ENCODE measurements at places on chromosomes 3 and 15.

DNA sequence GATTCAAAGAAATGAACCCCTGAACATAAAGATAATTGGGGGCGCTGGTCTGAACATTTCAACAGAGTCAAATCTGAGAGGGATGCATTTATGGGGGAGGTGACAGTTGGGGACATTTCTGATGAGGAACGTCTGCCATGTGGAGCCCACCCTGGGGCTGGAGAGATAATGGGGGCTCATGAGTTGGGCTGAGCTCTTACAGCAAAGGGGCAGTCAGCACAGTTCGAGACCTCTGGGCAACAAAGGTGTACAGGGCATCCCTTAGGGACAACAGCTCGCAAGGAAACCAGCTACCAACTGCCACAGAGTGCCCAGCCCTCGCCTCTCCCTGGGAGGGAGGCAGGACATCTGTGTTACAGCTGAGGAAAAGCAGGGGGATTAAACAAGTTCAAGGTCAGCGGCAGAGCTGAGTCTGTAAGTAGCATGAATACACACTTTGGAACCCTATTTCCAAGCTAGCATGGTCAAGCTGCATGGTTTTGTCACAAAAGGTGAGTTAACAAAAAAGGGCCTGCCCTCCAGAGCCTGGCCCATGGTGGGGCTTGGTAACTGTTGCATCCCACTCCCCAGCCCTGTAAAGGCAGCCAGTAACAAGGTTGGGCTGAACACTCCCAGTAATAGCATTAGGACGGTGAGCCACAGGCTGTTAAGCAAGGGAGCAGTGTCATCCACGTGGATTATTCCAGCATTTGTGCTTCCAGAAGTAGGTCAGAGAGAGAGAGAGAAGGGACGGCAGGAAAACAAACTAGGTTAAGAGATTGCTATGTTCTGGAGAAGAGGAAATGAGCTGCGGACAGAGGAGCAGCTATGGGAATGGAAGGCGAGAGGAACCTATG, 4.3 kb downstream of the GNB5 start:
- DNase-seq = no peak

- DNase-seq = no peak
Observed at GRCh38 chr3:127061641-127062040, 78.7 kb downstream of the PLXNA1 start.

DNA sequence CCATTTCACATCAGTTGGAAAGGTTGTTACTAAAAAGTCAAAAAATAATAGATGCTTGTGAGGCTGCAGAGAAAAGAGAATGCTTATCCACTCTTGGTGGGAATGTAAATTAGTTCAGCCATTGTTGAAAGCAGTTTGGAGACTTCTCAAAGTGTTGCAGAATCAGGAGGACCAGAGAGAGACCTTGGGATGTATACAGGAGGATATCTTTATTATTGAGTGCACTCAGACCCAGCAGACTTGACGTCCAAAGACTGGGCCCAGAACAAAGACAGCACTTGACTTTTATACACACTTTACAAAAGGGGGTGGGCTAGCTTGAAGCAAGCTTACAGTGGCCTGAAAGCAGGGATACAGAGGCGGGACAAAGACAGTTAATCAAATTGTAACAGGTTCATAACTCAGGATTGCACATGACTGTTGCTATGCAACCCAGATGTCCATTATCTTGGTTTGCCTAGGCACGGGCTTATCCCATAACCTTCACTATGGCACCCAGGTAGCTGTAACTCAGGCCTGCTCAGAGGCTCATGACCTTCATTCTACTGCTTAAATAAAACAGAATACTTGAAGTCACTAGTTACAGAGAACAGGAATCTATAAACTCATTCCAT, 127.7 kb downstream of the SPATA16 start:
- no peak for DNase-seq

- DNase-seq = no peak
Observed at GRCh38 chr3:125152951-125153350, 59.6 kb downstream of the SLC12A8 start.

DNA sequence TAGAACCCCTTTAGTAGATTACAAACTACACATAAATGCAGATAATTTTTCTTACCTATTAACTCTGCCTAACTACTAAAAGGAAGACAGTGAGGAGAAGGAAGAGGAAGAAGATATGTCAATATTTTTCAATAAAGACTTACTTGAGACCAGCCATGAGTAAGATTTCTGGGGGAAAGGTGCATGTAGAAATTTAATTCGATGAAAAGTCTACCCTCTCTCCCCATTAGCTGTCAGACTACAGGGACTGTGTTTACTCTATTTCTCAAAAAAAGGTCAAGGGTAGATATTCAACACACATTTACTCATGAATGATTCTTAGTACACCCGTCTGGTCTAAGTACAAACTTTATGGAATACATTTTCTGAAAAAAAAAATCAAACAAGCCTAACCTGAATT, 6.8 kb downstream of the TSPAN3 start:
- DNase-seq = no peak

DNA sequence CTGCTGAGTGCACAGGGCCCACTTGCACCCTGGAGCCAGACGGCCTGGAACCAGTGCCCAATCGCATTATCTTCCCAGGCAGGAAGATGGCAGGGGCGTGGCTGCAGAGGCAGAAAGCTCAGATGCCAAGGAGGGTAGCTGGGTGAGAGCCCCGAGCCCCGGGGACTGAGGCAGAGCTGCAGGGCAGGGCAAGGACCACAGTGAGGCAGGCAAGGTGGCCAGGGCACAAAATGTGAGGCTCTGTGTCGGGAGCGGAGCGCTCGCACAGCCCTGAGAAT, 1.6 kb upstream of the CCDC33 start:
- DNase-seq = no peak

GRCh38 chr3:56086355-56086754, 381.9 kb downstream of the ERC2 start:
- no peak for DNase-seq

- no peak for DNase-seq
Observed at GRCh38 chr15:57205027-57205855, 171.1 kb upstream of the CGNL1 start.

DNA sequence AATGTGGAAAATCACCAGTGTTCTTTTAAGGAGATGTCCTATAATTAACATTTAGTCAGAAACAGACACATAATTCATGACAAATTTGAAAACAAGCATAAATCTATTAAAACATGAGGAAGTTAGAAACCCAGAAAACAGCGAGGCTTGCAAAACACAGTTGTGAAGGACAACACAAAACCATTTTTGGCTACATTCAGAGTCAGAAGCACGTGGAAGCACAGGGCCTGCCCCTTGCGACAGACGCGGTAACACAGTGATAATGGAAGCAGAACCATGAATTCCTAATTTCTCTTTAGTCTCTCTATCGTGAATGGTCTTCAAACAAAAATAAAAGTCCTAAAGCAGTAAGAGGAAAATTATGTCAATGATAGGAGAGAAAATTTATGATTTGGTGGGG, 12.2 kb downstream of the NCEH1 start:
- no peak for DNase-seq

DNA sequence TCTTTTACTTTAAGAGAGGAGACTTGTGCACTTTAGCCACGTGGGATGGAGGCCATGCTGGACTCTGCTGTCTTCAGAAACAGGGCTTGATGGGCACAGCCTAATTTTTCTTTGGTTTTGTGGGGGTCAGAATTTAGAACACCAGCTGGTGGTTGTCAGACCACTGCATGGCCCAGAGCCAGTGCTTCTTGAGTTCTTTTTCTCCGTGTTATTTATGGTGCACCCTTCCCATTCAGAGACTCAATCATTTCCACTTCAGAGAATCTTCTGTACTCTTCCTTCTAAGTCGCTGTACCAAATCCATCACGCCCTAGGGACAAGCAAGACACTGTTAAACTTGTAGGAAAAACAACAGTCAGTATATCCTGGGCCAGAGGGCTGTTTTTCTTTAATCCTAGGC, 20.1 kb downstream of the PRR23A start:
- DNase-seq = no peak

DNA sequence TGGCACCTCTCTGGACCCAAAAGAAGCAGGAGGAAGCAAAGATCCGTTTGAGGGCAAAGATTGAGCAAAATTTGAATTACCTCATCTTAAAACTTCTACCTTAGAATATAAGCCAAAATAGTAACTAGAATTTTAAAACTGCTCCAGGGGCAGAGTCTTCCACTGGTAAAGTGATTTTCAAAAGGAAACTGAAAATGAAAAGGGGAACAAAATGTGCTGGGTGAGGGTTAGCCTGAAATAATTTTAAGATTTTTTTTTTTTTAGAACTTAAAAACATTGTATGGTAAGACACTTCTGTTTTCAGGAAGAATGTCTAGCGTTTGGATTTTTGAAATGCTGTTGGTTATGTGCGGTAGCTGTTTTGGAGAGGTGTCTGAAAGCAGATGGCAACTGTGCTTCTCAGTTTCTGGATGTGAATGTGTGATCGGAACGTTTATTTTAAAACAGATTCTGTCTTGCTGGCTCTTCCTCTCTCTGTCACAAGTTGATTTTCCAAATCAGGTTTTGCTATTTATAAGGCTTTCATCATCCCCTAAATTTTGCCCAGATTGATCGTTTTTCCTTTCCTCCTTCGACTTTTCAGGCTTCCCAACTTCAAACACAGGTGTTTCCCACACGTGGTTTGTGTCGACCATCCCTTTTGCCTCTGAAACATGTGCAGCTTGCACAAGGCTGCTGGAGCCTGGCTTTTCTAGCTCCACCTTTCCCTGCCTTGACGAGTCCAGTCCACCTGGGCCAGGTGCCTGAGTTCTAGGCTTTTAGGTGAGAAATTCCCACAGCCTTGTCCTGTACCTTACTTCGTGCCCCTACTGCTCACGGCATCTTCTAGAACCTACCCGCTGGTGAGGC, 3.3 kb downstream of the LRRK1 start:
- DNase-seq = no peak

- no peak for DNase-seq
Observed at GRCh38 chr3:149299938-149300801, 33.3 kb downstream of the TM4SF18 start.

- no peak for DNase-seq
Observed at GRCh38 chr3:24161841-24162240, 216.8 kb downstream of the NR1D2 start.

GRCh38 chr3:126483321-126483761, 7.7 kb upstream of the ZXDC start:
- DNase-seq = no peak

GRCh38 chr3:60759439-60759838, 491.8 kb downstream of the FHIT start:
- DNase-seq = no peak

- no peak for DNase-seq
Observed at GRCh38 chr3:8645712-8646111, 1.1 kb upstream of the SSUH2 start.

DNA sequence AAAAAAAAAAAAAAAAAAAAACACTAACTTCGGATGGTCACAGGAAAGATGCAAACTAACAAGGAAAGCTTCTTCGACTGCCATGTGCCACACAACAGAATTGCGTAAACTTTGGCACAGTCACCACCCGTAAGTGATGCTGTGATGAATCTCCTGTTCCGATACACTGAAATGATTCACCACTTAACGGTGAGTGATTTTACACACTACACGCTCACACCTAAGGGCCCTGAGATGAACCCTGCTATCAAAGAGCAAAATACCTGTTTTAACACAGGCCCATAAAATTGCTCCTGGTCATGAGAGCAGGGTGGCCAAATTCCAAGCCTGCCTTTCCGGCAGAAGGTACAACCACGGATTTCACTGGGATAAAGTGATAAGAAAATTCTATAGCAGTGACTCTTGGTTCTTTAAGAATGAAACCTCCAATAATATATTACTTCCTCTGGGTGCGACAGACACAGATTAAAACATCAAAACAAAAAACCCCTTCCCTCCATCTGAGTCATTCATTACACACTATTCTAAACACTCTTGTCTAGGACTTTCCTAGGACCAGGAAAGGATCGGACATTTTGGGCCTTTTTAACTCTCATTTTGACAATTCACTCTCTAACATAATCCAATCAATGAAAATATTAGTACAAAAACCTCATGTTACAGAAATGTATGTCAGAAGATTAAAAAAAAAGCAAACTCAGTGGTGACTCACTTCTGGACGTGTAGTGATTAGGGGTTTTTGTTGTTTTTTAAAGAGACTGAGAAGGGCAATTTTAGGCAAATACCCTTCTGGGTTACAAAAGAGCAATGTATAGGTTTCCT, 28.3 kb downstream of the LRIG1 start:
- peak; percentile 69 for DNase-seq

- DNase-seq = no peak
Observed at GRCh38 chr3:193933451-193933850, 202.5 kb upstream of the HES1 start.

DNA sequence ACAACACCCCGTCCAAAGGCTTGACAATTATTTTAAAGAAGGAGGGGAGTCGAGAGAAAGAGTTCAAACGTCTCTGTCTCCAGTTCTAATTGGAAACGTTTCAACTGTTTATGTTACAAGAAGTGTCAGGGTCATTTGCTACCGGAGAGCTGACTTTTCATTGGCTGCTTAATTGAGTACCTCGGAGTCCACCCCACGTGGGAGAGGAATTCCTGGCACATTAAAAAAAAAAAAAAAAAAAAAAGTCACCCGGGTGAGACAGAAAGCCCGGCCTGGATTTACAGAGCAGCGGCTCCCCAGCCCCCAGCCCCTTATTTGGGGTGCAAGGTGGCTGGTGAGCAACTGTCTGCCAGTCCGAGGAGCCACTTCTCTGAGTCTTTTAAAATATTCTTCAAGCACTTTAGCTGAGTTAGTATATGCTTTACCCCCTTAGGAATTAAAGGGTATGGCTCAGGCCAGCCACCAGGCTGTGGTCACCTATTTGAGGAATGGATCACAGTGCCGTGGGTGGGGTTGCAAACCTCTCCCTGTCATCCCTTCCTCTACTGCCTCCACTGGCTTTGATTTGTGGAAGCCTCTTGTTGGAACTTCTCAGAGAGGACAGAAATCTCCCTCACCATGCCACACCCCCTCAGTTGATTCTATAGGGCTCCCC, 3.9 kb upstream of the TLE3 start:
- DNase-seq = no peak

DNA sequence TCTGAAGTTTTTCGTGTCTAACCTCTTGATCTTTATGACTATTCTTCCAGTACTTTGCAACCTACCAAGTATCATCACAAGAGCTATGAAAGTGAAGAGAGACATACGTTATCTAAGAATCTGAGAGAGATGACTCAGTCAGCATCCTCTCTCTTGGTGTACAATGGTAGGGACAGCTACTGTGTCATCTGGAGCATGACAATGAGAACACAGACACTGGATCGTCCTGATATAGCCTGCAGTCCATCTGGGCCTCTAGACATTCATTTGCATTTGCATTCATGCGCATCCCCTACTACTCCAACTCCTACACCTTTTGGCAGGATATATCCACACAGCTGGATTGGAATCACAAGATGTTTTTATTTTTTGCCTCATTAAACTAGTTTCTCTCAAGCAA, 115.2 kb downstream of the PEX5L start:
- DNase-seq = no peak

DNA sequence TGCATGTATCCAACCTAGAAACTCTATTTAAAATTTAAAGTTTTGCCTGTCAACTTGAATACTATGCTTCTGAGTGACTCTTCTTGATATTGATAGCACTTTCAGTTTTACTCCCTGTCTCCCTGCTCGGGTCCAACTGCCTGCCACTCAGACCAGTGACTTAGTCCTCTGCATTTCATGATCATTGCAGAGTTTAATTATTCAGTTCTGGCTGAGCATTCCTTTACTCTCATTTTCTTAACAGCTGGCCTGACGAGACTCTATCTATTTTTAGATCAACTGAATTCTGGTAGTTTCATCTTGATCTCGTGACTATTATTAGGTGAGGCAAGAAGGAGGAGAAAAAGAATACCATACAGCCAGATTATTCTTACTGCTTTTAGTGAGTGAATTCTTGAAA, 617.4 kb downstream of the SI start:
- DNase-seq = no peak
